ENCODE measurements at places on chromosomes 2 and 18.

- DNase-seq = no peak
Measured at GRCh38 chr18:52716973-52717372, 377.0 kb downstream of the DCC start.

DNA sequence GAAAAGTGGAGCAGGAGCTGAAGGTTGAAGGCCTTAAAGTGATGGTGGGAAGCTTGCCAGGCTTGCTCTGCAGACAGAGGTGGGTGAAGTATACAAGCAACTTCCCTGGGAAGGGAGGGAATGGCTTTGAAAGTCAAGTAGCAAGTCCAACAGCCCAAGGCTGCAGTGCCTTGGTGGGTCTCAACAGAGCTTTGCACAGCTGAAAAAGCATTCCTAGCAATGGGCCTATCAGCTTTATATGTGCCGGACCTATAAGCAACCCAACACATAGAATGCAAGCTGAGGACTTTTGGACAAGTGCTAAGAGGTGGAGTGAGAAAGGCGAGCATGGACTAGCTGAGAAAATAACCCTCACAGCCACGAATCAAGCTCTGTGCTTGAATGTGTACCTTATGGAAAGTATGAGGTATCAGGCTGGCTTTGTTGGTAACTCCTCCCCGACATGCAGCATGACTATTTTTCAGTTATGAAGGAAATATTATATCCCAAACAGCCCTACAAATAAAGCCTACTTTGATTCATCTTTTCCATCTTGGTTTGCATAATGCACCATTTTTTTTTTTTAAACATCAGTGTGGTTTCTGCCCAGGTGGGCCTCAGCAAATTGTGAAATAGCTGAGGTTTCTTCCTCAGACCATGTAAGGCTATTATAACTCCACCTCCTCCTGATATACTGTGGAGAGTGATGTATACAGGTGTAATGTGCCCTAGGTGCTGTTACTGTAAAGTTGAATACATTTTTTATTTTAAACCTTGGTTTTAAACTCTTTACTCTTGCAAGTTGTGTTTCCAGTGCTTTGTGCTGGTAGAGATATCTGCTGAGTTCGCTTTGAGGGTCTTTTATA, 241.4 kb upstream of the CXCR4 start:
- no peak for DNase-seq

DNA sequence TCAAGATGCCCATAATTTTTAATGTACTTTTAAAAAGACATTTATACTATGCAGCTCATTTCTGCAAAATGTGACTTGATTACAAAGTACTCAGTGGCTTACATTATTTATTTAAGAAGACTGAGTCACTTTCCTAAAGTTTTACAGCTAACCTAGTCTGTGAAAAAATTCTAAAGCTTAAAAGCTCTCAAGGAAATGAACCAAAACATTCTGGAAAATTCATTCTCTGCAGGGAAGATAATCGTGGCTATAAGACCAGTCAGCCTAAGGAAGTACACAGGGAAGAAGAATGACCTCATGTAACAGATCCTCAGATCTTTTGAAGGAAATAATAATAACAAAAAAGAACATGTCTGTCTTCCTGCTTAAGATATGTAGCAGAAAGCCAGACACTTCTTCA, 232.1 kb upstream of the STK17B start:
- DNase-seq = no peak

DNA sequence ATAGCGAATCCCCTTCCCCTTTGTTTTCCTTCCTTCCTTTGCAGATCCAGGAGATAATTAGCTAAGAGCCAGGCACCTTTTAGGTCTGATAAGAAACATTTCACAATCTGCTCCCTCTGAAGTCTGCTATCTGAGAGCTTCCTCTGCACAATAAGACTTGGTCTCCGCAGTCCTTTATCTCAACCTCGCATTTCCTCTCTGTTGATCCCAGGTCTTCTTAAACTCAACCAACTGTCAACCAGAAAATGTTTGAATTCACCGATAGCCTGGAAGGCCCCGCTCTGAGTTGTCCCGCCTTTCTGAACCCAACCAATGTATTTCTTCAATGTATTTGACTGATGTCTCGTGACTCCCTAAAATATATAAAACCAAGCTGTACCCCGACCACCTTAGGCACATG, 78.4 kb upstream of the CTDP1 start:
- no peak for DNase-seq

- peak; percentile 9 for DNase-seq
Measured at GRCh38 chr2:151237422-151238025, 24.1 kb downstream of the RBM43 start.

GRCh38 chr18:50644807-50645206, 84.9 kb downstream of the MAPK4 start:
- no peak for DNase-seq

GRCh38 chr2:212580117-212580516, 41.5 kb upstream of the ERBB4 start:
- no peak for DNase-seq

- no peak for DNase-seq
Measured at GRCh38 chr2:54845094-54845493, 121.6 kb downstream of the EML6 start.

DNA sequence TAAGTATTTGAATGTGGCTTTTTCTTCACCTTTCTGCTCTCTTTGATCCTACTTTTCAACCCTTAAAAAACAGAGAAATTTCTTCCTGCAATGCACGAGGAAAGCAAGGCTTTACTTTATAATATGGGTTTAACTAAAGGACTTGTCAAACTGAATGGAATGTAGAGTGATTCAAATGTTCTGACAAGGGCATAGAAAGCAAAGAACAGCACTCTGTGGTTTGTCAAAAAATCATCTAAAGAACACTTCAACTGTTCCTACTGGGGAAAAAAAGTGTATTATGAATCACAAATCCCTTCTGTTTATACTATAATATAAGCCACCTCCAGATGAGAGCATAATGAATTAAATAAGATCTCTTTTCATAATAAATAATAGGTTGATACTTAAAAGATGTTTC, 45.0 kb upstream of the RIT2 start:
- no peak for DNase-seq

GRCh38 chr18:24764766-24765165, 304.3 kb downstream of the HRH4 start:
- no peak for DNase-seq

GRCh38 chr2:7026742-7027141, 109.5 kb downstream of the RNF144A start:
- no peak for DNase-seq

GRCh38 chr2:241009601-241010530, 11.4 kb downstream of the SNED1 start:
- DNase-seq = peak; percentile 41

- no peak for DNase-seq
Measured at GRCh38 chr2:138359532-138359931, 142.0 kb upstream of the SPOPL start.

DNA sequence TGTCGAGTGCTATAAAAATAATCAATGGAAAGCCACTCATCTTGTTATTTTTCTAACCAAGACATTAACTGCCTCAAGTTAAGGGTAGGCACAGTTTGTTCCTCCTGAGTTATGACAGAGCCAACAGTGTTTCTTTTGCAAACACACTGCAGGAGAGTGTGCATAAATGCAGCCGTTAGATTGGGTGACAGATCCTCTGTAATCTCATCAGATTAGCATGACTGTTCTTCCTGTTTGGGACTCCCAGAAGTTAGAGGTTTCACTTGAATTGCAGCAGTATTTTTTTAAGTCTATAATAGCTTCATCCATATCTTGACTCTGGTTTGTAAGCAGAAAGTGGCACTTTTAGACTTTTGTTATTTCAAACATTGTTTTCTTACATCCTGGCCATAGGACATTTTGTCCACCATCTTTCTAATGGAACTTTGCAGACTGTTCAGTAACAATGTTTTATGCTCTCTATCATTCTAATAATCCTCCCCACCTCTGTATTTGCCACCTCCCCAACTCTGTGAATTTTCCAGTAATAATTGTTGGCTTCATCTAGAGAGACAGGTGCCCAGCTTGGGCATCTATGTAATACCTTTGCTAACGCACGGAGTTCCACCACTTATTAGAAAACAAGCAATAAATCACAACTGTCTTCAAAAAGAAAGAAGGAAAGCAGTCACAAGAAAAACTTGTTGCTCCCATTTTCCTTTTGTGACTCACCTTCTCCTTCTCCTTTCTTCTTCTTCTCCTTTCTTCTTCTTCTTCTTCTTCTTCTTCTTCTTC, 560.0 kb downstream of the ADCYAP1 start:
- DNase-seq = no peak

- no peak for DNase-seq
Measured at GRCh38 chr2:191187105-191187829, 36.5 kb upstream of the STAT4 start.

DNA sequence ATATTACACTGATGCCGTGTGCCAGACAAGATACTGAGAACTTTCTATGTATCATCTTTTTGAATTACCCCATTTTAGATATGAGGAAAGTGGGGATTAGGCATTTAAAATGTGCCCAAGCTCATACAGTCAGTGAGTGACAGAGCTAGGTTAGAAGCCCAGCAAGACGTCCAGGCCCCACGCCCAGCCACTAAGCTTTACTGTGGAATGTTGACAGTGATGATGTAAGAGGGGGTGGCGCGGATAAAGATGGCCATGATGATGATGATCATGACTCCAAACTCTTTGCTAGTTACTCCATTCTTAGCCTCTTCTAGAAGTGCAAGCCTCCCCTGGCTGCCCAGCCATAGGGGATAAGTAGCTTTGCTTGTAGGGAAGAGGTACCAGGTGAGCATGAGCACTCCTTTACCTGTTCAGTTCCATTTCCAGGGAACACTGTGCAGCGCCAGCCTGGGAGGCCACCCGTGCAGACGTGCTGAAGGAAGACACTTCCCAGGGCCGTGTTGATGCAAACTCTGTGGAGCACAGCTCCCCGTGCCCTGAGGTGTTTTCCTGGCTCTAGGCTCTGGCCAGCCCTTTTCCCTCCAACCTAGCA, 65.5 kb downstream of the BCL2L11 start:
- DNase-seq = no peak

DNA sequence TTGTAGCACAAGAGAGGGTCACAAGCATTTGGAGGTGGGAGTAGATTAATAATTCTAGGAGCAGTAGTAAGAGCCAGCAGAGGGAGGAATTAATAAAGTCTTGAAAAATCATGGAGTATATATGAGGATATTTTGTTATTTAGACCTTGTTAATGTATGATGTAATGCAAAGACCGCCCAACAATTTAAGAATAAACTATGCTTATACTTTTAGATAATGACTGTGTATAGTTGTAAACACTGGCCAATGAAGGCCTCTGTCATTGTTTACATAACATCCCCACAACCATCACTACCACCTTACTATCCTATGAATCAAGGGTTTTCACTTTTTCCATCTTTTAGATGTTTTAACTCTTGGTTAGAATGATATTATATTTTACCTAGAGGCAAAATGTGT, 37.6 kb downstream of the OSR1 start:
- no peak for DNase-seq

GRCh38 chr2:166170356-166170755, 42.5 kb upstream of the SCN1A start:
- no peak for DNase-seq

GRCh38 chr2:141633132-141633531, 497.7 kb downstream of the LRP1B start:
- no peak for DNase-seq

GRCh38 chr18:75212751-75213090, 2.1 kb downstream of the TSHZ1 start:
- no peak for DNase-seq

DNA sequence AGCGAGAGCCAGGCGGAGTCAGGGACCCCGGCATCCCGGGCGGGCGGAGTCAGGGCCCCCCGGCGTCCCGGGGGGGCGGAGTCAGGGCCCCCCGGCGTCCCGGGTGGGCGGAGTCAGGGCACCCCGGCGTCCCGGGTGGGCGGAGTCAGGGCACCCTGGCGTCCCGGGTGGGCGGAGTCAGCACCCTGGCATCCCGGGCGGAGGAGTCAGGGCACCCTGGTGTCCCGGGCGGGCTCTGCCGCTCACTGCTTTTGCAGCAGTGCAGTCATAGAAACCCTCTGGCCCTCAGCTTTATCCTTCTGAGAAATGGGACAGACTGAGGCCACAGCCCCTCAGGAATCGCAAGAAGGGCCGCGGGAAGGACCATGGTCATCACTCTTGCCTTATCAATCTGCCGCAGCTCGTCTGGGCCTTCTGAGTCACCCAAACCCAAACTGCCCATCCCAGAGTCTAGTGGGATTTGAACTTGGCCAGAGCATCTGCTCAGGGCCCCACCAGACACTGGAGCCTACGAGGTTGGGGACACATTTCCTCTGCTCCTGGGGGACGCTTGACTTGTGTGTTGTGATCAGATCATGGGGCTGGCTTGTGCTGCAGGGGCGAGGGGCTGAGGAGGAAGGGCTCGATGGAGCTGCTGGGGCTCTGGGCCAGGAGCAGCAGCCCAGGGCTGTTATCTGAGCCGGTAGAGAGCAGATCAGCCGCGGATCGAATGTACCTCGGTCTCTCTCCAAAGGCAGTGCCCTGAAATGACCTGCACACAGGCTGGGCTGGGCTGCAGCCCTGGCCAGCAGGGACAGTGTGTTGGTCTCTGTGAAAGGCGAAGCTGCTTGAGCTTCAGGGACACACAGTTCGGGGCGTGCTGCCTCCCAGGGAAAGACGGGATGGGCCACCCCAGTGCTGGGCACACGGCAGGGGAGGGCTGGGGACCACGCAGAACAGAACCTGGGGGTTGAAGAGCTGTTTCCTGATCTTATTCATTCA, 290.1 kb upstream of the HDAC4 start:
- DNase-seq = no peak

DNA sequence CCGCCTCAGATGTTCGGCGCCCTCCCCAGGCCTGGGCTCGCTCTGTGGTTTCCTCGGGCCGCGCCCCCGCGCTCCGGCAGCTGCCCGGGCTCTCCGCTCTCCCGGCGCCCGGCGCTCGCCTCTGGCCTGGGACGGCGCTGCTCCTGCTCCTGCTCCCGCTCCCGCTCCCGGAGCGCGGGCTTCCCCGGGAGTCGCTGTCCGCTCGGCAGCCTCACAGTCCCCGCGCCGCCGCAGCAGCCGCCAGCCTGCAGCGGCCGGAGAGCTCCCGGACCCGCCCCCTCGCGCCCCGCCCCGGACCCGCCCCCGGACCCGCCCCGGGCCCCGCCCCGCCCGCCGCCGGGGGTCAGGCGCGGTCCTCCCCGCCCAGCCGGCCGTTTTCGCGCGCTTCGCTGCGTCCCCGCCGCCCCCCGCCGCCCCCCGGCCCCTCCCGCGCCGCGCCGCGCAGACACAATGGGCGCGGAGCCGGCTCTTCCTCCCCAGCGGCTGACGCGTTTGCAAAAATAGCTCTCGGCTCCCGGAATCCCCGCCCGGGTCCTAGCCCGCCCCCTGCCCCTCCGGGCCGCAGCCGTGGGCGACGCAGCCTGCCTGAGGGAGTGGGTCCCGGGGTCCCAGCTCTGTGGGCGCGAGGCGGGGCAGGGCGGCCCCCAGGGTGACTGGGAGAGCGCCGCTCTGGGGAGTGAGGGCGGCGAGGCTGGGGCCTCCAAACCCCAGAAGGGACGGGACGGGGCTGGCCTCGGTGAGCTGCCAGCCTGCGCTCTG, at the start of gene ARL4C:
TSS of gene ARL4C (minus strand) at position 247 of the 759 bp plus-strand sequence. CDS start 495 bp downstream, outside the sequence.
- DNase-seq = peak; percentile 69
